ENCODE measurements at places on chromosomes 1 and 21.

- DNase-seq = no peak
These were observed 2.9 kb downstream of the PADI3 start for GRCh38 chr1:17251701-17252376.

GRCh38 chr1:156382561-156382960, 13.6 kb downstream of the RHBG start:
- no peak for DNase-seq

- DNase-seq = peak; percentile 81
These were observed 12.3 kb upstream of the GSTM4 start for GRCh38 chr1:109643385-109644230.

GRCh38 chr1:17690906-17691634, 64.1 kb upstream of the ACTL8 start:
- DNase-seq = no peak

GRCh38 chr1:226027538-226028217, 28.5 kb upstream of the SDE2 start:
- no peak for DNase-seq

DNA sequence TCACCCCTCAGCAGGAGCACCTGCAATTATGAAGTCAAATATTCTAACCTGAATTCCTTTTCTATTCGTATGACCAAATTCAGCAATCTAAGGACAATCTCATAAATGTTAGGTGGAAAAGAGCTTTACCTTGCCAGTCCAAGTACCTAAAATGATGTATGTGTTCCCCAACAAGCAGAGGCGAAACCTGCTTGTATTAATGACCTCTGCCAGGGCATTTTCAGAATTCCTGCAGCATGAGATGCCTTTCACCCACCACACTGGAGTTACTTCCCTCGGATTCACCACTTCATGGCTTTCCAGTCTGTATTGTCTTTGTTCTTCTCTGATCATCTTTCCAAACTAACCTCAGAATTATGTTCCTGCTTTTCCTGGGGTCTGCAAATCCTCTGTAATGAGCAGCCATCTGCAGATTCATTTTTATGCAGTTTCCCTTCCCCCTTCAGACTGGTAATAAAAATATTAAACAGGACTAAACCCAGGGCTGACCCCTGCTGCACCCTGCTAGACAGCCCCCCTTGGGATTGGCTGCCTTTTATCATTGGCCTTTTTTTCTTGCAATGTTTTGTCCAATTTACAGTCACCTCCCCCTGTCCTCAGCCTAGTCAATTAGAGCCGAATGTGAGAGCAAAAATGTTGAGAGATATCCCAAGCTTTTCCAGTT, 26.6 kb upstream of the CASQ2 start:
- DNase-seq = no peak

DNA sequence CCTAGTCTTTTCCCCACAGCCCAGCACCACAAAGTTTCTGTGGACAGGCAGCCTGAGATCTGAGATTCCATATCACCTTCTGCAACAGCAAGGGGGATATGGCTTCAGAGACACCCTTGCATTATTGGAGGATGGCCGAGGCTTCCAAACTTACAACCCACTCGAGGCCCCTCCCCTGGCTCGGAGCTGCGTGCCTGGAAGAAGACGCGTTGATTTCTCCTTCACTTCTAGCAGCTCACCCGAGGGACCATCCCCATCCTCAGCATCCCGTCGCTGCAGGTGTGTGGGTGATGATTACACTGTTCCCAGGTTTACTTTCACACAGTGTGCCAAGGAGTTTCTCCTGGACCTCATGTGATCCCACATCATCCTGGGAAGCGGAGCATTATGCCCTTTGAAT, 277.9 kb downstream of the MATN1 start:
- no peak for DNase-seq

DNA sequence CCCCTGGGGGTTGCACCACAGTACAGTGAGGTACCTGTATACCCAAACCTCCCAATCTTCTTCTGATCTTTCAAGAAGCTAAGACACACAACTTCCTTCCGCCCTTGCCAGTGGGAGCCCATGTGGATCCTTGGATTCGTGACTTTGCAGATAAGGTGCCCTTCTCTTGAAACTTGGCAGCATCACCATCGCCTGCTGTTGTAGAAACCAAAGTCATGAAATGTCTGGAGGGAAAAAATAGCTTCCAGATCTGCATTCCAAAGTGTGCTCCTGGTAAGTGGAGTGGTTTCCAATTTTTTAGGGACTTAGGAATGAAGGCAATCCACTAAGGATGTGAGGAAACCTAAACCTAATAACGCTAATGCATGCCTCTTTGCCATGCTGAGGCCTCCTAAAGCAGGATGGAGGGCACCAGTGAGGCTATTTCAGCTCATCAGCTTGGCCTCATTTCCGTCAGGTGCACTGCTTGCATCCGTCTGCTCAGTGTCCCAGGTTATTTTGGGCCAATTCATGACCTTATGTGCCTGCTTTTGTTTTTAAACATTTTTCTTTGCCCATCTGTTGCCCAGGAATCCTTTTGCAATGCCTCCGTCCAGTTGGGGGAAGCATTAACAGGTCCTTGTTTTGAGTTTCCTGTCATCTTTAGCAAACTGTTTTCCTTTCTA, 8.2 kb upstream of the EFHD2 start:
- DNase-seq = no peak

DNA sequence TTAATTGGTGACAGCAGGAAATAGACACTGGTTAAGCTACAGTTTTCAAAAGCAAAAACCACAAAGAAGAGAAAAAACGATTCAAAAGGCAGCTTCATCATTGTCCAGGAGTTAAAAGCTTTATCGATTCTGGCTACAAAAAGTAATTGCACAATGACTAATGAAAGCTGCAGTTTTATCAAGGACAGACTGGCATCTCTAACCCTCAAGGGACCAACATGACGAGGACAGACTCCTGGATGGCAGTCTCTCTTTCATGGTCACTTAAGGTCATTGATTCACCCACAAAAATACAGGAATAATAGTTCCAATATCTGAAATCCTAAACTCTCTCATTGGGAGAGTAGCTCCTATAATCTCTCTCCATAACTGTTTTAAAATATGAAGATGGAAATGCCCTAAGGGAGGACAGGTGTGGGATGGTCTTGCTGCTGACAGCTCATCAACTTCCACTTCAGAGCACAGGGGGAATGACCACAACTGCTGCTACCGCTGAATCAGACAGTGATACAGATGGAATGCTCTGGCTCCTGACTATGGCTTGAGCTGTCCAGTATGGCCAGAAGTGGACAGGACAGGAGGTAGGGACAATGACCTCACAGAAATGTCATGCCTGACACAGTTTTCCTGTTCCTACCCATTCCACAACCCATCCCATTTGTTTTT, 17.4 kb upstream of the CPLANE2 start:
- DNase-seq = no peak

DNA sequence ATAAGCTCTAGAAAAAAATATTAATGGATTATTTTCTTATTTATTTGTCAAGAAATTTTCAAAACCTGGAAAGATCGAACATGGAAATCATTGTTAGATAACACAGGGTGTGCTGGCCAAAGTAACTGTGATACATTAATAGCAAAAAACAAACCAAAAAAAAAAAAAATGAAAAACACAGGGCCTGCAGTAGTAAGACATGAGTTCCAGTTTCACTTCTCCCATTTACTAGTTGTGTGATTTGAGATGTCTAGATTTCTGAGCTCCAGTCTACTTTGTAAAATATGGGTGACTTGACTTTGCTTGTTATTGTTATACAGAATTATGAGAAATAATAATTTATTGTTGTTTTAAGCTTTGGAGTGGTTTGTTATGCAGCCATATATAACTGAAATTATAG, 13.6 kb downstream of the FAM177B start:
- no peak for DNase-seq

GRCh38 chr1:167095368-167095767, 1.5 kb downstream of the STYXL2 start:
- no peak for DNase-seq

GRCh38 chr1:192399161-192399560, 82.4 kb downstream of the RGS21 start:
- no peak for DNase-seq

DNA sequence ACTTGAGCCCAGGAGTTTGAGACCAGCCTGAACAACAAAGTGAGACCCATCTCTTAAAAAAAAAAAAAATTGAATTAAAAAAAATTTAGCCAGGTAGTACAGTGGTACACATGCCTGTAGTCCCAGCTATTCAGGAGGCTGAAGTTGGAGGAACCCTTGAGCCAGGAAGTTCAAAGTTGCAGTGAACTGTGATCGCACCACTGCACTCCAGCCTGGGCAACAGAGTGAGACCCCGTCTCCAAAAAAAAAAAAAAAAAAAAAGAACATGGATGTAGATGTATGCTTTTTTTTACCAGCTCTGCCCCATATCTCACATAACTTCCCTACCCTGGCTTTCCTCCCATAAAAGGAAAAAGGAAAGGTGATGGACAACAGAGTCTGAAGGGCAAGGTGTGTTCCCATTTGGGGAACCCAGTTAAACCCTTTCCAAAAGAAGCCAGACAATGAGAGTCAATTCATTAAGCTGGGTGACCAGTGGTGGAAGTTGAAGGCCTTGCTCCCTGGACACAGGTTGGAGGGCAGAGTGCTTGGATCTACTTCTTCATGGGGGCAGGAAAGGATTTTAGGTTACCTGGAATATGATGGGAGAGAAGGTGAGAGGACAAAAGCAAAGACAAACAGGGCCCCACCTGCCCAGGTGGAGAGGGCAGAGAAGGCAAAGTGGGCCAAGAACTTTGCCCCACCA, 2.9 kb downstream of the KRTCAP2 start:
- DNase-seq = no peak

DNA sequence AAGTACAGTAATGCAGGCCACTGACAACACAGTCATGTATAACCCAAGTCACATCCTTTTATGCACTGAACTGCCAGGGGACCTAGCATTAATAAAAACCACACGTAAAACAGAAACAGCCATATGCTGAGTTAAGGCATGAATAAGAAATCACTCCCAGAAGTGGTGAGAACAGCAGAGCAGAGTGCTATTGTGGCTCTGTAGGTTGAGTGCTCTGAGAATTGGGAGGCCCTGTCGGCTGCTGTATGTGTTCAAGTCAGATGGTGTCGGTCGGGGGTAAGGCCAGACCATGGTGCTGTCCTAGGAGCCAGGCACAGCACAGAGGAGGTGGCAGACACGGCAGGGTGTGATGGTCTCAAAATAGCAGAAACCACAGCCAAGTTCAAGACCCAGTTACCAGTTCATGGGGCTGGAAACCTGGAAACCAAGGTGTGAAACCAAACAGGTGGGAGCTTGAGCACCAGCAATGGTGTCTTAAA, 126.6 kb upstream of the COA6 start:
- no peak for DNase-seq

DNA sequence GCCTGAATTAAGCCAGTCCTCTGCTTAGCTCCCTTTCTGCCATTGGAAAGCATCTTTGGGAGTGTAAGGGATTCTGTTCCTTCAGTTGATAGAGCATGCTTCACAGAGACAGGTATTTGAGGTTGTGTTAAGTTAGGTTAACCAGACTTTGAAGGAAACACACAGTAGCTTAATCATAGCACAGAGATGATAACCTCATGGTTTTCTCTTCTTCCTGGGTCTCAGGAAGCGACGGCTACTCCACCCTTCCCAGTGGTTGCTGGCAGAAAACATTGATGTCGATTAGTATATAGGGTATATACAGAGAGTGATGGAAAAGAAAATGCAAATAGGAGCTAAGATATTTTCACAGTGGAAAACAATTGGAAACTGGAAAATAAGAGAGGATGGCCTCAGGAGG, 42.0 kb downstream of the S1PR1 start:
- DNase-seq = no peak

- no peak for DNase-seq
These were observed 2.9 kb upstream of the DIP2A start for GRCh38 chr21:46455575-46456385.

- no peak for DNase-seq
These were observed 72.8 kb downstream of the WDR64 start for GRCh38 chr1:241724741-241725356.

DNA sequence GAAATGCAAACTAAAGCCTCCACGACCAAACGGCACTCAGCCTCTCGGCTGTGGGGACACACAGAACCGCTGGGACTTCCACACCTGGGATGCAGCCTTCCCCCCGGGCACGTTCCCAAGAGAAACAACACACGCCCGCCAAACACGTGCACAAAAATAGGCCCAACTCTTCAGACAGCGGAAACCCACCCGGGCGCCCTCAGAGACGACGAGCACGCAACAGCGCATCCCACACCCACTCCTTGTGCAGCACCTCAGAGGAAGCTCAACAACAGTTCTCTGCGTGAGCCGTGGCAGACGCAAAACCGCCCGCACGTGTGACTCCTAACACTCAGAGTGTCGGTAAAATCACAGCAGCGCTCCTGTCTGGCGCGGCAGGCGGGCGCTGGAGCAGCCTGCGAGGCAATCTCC, 5.3 kb downstream of the C1orf159 start:
- no peak for DNase-seq

GRCh38 chr1:227824204-227824603, 8.7 kb downstream of the PRSS38 start:
- no peak for DNase-seq

- no peak for DNase-seq
These were observed at the start of gene S100A16 for GRCh38 chr1:153612755-153613331. Gene S100A16, minus strand, starts transcription at chr1:153613137. Its CDS starts 4,986 bp downstream, at chr1:153608151.

- DNase-seq = no peak
These were observed 5.6 kb downstream of the PRELP start for GRCh38 chr1:203481196-203481595.

GRCh38 chr1:57671750-57672149, 247.9 kb upstream of the DAB1 start:
- no peak for DNase-seq

GRCh38 chr1:39892601-39893595, 8.8 kb downstream of the MYCL start:
- no peak for DNase-seq

- DNase-seq = no peak
These were observed 3.1 kb downstream of the SMIM1 start for GRCh38 chr1:3775490-3776230.

- no peak for DNase-seq
These were observed 23.2 kb downstream of the AJAP1 start for GRCh38 chr1:4677608-4678007.

DNA sequence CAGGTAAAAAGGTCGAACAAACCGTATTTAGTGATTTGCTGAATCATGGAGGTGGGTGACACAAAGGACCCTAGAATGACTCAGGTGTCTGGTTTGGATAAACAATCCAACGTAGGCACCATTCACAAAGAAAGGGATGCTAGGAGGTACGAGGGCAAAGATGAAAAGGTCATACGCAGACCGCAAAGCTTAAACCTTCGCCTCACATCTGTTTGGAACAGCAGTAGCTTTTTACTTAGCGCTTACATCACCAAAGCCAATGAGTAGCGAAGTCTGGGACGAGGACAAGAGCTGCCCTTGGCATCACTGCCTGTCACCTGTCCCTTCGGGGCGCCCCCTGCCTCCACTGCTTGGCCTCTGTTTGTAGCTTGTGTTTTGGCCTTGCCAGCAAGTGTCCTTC, 350.2 kb downstream of the SMYD3 start:
- DNase-seq = no peak

DNA sequence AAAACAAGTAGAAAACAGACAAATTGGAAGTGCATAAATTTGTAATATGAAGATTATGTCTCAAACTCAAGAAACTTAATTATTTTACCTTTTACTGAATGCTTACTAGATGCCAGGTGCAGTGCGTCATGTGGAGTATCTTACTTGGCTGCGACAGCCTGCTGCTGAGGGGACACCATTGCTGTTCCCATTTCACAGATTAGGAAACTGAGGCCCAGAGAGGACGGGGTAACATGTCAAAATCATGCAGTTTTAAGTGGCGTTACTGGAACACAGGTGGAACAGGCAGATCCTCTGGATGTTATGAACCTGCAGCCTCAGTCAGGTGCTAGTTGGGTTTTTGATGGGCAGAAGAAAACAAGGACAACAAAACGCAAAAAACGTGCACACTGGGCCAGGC, 7.3 kb upstream of the DHRS3 start:
- no peak for DNase-seq

GRCh38 chr1:214380396-214380795, 99.4 kb downstream of the SMYD2 start:
- DNase-seq = no peak
